ENCODE measurements at places on chromosomes 3 and 15.
A peak's percentile ranks its signal among the peaks of the same experiment; 100 is the strongest.

- no peak for DNase-seq
Observed at GRCh38 chr15:79863886-79864285, 32.9 kb downstream of the MTHFS start.

- peak; percentile 10 for DNase-seq
Observed at GRCh38 chr15:40258544-40258943, 19.7 kb downstream of the PAK6 start.

GRCh38 chr3:66604481-66604880, 103.7 kb upstream of the LRIG1 start:
- DNase-seq = no peak

- DNase-seq = no peak
Observed at GRCh38 chr3:192156382-192156781, 571.0 kb downstream of the FGF12 start.

GRCh38 chr3:156511987-156512677, 42.8 kb downstream of the SSR3 start:
- no peak for DNase-seq

- no peak for DNase-seq
Observed at GRCh38 chr15:51065261-51065660, 29.4 kb downstream of the TNFAIP8L3 start.

- DNase-seq = no peak
Observed at GRCh38 chr3:127784283-127784682, 38.0 kb downstream of the MGLL start.

DNA sequence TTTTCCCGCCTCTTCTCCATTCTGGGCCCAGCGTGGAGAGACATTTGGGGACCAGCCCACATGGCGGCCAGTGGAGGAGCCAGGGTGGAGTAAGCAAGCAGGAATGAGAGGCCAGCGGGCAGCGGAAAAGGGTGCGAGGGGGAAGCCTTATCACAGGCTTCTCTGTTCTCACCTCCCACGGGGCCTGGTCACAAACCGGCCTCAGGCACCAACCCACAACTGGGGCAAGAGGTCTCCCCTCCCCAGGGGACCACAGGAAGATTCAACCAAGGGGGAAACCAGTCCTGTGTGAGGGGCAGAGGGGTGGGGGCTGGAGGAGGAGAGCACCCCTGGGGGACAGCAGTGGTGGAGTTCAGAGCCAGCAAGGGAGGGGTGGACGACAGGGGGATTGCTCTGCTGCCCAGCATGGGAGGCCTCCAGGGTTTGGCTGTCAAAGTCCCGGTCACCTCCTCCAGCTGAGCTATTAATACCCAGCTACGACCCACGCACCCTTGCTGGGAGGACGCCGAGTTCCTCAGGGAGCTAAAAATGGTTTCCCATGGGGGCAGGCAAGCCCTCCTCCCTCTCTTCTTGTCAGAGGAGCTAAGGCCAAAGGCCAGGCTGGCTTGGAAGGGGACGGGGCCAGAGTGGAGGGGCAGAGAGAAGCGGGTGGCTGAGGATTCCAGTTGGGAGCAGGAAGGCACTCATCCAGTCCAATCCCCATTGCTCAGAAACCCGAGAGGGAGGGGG, 23.8 kb upstream of the RPL29 start:
- DNase-seq = peak; percentile 93

- DNase-seq = peak; percentile 98
Observed at GRCh38 chr15:41416742-41417417, at the start of gene RTF1. Gene RTF1 (plus strand): TSS chr15:41417095. CDS start chr15:41417116, 21 bp downstream.

GRCh38 chr3:122975924-122976293, 51.7 kb downstream of the SEMA5B start:
- DNase-seq = no peak

GRCh38 chr3:132966374-132966773, 71.8 kb upstream of the TMEM108 start:
- no peak for DNase-seq

DNA sequence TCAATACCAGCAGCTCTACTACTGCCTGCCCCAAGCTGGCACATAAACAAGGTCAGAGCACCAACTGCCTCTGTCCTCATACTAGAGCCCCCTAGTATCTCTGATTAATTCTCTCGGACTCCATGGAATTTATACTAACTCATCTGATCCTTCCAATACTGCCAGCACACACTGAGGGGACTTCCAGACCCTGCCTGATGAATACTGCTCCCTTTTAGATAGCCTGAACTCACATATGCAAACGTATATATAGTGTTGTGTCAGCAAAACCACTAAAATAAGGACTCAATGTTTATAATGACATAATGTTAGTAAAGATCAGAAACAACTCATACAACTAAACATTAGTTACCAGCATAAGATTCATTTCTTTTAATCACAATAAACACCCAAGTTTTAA, 25.0 kb downstream of the CEP70 start:
- no peak for DNase-seq

All from right cardiac atrium (tissue), 5 donors.